ENCODE measurements at places on chromosomes 12 and 14.

- DNase-seq: no peak
Observed at GRCh38 chr14:81268016-81268416, 47.3 kb upstream of the GTF2A1 start.

DNA sequence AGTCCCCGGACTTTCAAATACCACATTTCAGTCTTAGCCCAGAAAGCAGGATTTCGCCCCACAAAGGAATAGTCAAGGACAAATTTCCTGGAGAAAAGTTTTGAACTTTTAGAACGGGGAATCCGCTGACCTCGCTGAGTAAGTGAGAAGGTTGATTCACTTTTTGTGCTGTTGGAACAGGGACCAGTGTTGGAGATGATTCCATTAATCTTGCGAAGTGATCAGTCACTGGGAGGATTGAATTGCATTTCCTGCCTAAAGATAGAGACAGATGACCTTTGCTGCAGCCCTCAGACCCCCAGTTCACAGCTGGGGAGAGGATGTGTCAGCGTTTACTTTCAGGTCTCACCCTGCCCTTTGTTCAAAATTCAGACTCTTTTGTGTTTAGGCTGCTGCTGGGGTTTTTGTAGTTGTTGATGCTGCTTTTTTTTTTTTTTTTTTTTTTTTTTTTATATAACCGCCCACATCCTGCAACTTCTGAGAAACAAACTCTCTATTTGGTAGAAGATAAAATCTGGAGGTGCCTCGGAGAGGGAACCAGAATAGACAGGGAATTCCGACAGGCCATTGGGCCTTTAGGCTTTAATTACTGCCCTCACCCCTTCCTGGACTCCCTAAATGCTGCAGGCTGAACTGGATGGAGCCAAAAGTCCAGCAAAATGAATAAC is 9.8 kb upstream of the KDM2B start:
- no peak for DNase-seq

DNA sequence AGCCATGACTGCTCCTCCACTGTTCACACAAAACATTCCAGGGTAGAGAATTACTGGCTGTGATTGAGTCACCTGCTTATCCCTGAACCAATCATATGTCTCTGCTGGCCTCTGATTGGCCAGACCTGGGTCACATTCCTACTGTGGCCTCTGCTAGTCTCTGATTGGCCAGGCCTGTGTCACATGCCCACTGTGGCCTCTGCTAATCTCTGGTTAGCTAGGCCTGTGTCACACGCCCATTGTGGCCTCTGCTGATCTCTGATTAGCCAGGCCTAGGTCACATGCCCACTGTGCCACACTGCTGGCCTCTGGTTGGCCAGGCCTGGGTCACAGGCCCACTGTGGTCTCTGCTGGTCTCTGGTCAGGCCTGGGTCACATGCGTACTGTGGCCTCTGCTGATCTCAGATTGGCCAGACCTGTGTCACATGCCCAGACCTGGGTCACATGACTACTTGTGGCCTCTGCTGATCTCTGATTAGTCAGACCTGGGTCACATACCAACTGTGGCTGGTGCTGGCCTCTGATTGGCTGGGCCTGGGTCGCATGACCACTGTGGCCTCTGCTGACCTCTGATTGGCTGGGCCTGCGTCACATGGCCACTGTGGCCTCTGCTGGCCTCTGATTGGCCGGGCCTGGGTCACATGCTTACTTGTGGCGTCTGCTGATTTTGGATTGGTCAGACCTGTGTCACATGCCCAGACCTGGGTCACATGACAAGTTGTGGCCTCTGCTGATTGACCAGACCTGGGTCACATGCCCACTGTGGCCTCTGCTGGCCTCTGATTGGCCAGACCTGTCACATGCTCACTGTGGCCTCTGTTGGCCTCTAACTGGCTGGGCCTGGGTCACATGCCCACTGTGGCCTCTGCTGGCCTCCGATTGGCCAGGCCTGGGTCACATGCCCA is 251.6 kb downstream of the SLC15A4 start:
- DNase-seq: no peak

DNA sequence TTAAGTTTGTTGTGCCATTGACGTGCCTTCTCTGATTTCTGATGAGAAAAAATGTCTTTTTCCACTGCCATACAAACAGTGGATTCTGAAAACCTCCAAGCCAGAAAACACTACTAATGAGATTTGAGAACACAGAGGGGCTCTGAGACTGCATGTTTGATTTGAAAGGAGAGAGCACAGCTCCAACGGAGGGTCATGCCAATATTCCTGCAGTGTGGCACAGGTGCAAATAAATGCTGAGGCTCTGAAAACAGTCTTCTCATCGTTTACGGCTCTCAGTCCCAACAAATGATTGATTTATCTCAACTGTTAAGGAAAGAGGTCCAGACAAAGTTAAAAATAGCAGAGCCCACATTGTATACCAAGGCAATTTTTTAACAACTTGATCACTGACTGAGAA is 128.7 kb downstream of the KCNH5 start:
- DNase-seq: no peak

- no peak for DNase-seq
Observed at GRCh38 chr14:99224116-99224910, 47.7 kb downstream of the BCL11B start.

- DNase-seq: no peak
Observed at GRCh38 chr14:30227436-30227835, 299.8 kb upstream of the PRKD1 start.

GRCh38 chr12:75759842-75760572 is 248.6 kb upstream of the KRR1 start:
- no peak for DNase-seq

GRCh38 chr12:97568336-97569180 is 106.0 kb downstream of the RMST start:
- DNase-seq: peak; percentile 41

DNA sequence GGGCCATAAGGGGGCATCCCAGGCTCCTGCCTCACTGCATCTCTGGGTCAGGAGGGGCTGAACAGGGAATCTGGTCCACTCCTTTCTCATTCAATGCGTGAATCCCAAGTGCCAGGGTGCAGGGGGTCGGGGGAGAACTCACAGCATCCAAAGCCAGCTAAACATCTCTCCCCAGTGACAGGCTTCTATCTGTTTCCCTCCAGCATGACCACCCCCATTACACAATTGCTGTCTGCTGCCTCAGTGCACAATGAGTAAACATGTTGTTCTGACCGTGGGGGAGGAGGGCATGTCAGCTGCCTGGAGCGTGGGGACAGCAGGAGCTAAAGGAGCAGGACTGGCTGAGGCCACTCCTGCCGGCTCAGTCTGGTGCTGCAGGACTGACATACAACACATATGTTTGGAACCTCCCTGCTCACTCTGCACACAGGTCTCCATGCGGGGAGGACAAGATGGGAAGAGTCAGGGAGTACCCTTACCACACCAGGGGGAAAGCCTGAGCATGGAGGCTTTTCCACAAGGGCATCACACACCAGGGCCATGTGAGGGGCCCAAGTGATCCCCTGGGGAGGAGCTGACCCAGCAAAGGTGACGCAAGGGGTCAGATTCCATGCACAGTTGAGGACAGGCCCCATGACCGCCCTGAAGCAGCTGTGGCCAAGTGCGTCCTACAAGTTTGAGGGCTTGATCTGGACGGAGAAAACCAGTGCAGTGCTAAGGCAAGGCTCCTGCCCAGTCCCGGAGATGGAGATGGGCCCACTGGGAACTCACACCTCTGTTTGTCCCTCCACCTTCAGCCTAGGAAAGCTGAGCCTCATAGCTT is 1.4 kb downstream of the TNS2 start:
- DNase-seq: peak; percentile 27

GRCh38 chr12:6178981-6179761 is 21.0 kb upstream of the CD9 start:
- no peak for DNase-seq

GRCh38 chr12:14126692-14127091 is 145.3 kb upstream of the GRIN2B start:
- no peak for DNase-seq

- DNase-seq: peak; percentile 26
Observed at GRCh38 chr14:70780396-70781075, 28.8 kb downstream of the MAP3K9 start.

- DNase-seq: no peak
Observed at GRCh38 chr12:121925358-121925695, 6.9 kb downstream of the CFAP251 start.

DNA sequence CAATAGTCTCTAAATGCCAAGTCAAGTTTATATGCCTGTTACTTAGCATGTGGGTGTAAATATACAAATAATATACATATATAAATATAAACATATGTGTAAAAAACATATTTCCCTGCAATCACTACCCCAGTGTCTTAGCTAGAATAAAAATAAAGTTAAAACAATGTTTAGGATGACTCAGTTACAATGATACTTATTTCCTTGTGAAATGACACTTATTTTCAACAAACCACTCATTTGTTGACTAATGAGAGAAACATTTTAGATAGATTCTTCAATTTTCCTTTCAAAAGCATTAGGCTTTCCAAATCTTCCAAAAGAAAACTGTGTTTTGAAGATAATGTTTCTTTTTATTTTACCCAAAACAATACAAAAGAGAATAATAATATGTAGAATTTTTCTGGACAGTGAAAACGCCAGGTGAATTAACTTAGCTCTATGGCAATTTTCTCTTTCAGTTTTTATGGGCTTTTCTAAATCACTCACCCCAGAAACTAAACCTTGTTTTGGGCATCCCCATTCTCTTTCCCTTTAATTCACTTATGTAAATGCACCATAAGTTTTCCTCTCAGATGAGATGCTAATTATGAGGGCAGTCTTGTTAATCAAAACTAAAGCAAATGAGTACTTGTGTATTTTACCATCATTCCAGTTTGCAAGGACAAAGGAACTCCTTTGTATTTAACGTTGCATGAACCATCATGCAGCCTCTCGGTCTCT is 465.9 kb downstream of the BCAT1 start:
- no peak for DNase-seq

DNA sequence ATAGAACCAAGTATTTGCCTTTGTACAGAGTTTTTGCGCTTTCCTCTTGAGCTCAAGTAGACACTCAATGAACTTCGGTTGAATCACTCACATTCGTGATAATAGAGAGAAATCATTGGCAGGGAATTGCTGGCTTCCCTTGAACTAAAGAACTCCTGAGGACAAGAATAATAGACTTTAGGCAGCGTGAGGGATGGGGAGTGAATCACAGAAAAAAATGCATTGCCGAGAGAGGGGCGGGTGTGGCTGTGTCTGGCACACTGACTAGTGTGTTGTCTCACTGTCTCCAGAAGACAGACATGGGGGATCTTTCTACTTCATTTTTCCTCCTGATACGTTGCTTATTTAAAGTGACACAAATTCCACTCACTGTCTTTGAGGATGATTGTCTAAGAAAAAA is 805.2 kb downstream of the BCL11B start:
- DNase-seq: no peak

GRCh38 chr14:61841145-61841544 is 78.9 kb downstream of the SNAPC1 start:
- no peak for DNase-seq

DNA sequence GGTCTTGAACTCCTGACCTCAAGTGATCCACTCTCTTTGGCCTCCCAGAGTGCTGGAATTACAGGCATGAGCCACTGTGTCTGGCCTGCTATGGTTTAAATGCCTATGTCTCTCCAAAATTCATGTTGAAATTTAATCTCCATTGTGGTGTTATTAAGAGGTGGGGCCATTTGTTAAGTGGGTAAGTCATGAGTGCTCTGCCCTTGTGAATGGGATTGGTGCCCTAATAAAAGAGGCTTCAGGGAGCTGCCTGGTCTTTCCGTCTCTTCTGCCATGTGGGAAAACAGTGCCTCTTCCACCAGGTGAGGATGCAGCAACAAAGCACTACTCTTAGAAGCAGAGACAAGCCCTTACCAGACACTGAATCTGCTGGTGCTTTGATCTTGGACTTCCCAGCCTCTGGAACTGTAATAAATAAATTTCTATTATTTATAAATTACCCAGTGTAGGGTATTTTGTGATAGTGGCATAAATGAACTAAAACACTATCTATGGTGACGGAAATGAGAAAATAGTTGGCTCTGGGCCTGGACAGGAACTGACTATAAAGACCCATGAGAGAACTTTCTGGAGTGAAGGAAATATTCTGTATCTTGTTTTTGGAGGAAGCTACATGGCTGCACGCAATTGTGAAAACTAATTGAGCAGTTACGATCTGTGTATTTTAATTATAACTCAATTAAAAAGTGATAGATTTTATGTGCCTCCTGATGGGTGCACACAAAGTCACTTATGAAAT is 12.1 kb upstream of the ATP23 start:
- DNase-seq: no peak

GRCh38 chr12:3251691-3252090 is 174.5 kb downstream of the TSPAN9 start:
- DNase-seq: no peak

DNA sequence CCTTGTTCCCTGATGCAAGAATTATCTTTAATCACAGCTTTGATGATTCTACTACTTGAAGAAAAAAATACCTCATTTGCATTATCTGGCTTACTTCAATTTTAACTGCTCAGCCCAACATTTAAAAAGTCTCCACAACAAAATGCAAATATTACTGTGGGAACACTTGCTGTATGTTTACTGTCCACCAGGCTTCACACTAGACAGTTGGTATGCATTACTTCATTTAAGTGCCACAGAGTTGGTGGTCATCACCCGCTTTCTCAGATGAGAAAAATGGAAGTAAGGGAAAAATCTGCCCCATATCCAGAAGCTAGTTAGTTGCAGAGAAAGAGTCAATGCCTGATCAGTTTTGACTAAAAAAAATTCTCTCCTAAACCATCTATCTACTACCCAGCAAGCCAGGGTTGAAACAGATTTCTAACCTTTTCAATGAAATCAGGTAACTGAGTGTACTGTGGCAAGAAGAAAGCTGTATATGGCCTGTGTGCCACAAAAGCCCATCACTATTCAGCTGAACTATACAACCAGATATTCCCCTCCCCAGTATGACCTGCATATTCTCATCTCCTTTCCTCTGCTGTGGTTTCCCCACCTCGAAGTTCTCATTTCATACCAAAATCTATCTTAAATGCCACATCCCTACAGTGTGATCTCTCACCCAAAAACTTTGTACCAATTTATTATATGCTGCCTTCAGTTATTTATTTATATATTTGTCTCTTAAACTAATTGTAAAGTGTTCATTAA is 90.3 kb downstream of the ATP2B1 start:
- DNase-seq: no peak

- no peak for DNase-seq
Observed at GRCh38 chr12:103793512-103794045, 47.5 kb downstream of the NT5DC3 start.

DNA sequence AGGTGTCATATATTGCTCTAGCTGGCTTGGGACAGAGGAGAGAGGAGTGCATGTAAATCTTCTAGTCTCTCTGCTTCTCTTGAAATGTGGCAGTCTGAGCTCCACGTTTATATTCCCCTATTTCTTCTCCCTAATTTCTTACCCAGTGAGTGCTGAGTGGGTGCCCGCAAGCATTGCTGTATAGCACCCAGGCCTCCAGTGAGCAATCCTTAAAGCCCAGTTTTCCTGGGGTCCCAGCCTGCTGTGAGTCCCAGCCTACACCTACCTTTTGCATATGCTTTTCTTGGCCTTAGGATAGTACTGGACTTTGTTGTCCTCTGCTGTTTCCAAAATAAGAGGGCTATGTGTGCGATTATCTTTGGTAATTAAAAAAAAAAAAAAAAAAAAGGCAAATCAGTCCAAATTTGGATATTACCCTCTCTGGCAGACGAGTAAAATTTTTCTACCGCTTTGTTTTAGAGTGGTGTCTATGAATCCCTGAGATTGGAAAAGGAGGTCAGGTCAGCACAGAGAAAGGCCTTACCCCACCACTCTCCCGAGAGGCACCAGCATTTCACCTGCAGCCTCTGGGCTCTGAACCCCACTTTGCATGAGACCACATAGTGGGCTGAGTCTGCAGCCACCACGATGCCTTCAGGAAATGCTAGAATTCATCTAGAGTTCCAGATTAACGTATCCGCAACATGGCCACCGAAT is 1.1 kb downstream of the MGST1 start:
- DNase-seq: no peak
